ENCODE measurements at places on chromosomes 2 and 18. TPM values are rescaled to one million over a fixed set of nuclear protein-coding genes. Genes with fewer than 3 reads are reported as not detected.

The CAPN14 gene
- total RNA-seq = 0.08 TPM

The ALPP gene
- 0.15 TPM for total RNA-seq

The MAP2 gene
- 5.9 TPM for total RNA-seq

DNA sequence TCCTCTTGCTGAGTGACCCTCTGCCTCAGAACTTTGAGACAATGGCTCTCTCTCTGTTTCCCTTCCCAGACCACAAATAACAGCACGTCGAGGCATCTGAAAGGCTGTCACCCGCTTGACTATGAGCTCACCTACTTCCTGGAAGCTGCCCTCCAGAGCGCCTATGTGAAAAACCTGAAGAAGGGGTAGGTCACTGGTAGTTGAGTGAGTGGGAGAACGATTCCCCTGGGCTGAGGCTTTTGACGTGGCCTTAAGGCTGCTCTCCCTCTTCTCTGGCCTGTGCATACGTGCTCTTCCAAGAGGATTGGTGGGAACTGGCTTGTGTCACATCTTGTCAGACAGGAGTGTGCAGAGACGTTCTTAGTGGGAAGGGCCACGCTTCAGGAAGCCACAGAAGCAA, 63.1 kb upstream of the MCFD2 start:
- DNase-seq = no peak

DNA sequence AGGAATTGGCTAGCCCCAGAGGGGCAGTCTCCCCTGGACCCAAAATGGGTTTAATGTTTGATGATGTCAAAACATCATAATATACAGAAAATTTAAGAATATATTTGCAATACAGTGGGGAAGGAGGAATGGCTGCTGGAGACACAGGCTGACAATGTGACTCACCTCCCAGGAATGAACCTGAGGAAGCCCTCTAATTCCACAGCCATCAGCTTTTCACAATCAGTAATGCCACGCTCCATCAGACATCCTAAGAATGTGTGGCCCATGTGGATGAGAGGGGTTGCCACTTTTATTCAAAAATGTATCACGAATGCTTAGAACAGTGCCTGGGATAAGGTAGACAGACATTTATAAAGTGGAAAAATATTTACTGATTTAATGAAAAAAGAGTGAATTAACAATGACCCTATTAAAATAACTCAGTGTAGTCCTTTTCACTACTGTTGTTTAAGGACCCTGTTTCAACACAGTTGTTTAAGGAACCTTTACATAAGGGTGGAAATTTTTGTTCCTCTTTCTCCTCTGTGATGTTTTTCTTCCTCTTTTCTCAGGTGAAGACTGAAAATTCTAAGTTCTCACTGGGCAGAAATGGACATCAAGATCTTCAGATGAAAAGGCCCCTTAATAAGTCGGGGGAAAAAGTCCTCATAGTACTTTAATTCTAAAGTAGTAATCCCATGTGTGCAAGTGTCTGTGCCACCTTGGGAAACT, 17.5 kb upstream of the TMEM163 start:
- DNase-seq = no peak

All from H1 (cell line).